Activated CD8-positive, alpha-beta memory T cell treated with anti-CD3 and anti-CD28 coated beads, Interleukin-2, amount 10 ng/mL, durations not matched to agents 7 days and 5 days (primary cell): ENCODE measurements at places on chromosomes 2 and 18. TPM values are rescaled to one million over a fixed set of nuclear protein-coding genes. Genes with fewer than 3 reads are reported as not detected.

- no peaks in the 10 kb centered on the region for H3K27me3 ChIP-seq
- no peak for DNase-seq
- no peak overlapping the region for H3K27ac ChIP-seq
- peaks cover 19% of the 10 kb centered on the region for H3K4me1 ChIP-seq
- no peak overlapping the region for H3K4me3 ChIP-seq
Observed at GRCh38 chr2:136248242-136248641, 130.3 kb upstream of the CXCR4 start.

DNA sequence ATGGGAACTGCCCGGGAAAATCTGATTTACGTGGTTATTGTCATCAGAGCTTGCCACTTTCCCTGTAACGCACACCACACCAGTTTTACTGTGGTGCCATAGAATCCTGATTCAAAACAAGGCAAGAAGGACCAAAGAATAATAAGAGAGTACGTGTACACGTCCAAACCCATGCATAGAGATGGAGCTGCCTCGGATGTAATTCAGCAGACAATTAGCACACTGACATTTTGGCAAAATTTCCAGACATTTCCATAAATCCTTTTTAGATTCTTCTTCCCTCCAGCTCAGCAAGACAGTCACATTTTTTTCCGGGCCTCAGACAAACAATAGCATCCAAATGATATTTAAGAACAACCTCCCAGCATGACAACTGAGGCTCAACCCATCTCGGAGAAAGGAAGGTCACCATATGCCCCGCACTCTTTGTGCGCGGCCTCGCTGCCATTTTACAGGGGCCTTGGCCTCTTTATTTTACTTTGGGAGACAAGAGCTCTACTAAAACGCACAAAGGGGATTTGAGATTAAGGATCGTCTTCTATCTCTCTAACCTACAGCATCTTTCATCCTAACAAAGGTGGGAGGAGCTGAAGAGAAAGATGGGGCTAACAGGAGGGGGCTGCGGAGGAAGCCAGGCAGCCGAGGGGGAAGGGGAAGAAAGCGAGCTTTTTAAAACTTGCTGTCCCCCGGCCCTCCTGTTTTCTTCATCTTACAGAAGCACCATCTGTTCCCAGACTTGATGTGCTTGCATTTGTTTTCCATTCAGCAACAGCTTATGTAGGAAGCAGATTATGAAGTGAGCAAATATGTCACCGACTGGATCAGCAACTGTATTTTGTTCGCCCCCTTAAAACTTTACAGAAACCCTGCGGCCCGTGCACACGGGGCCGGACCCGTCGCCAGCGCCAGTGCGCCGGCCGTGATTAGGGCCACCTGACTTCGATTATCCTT is 61.0 kb downstream of the CDCA7 start:
- no peak for DNase-seq
- H3K27ac ChIP-seq = no peak overlapping the region
- no peak overlapping the region for H3K4me3 ChIP-seq
- no peaks in the 10 kb centered on the region for H3K36me3 ChIP-seq
- no peaks in the 10 kb centered on the region for H3K4me1 ChIP-seq
- H3K27me3 ChIP-seq = peaks cover 33% of the 10 kb centered on the region

DNA sequence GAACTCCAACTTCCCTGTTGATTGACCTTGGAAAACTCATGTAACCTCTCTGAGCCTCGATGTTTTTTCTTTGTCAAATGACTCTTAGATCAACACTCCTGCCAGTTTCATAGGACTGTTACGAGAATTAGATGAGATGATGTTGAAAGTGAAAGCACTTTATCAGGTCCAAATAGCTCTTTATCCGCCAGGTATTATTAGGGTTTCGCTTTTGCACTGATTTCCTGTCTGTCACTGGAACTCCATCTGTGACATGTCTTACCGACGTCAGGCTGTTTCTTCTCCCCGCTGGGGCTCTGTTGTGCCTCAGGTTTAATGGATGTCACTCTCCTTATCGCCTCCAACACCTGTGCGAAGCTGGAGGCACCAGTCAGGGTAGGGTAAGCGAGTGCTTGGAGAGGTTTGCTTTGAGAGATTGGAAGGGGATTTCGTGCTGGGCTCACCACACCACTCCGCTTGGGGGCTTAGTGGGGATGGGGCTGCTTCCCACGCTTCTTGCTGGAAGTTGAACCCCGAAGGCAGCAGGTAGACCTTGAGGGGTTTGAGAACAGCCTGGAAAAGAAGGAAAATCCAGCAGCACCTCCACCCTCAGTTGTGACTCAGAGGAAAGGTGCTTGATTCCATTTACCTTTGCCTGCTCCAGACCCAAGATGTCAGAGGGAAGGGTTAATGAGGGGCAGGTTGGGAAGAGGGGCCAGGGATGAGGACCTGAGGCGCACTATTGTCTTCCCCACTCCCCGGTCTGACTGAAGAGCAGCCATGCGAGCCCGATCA is 4.3 kb downstream of the GAD1 start:
- DNase-seq = no peak
- peak overlapping the region; percentile 51 for H3K4me3 ChIP-seq
- peaks cover 2% of the 10 kb centered on the region for H3K36me3 ChIP-seq
- peaks cover 44% of the 10 kb centered on the region for H3K4me1 ChIP-seq
- H3K27ac ChIP-seq = no peak overlapping the region

DNA sequence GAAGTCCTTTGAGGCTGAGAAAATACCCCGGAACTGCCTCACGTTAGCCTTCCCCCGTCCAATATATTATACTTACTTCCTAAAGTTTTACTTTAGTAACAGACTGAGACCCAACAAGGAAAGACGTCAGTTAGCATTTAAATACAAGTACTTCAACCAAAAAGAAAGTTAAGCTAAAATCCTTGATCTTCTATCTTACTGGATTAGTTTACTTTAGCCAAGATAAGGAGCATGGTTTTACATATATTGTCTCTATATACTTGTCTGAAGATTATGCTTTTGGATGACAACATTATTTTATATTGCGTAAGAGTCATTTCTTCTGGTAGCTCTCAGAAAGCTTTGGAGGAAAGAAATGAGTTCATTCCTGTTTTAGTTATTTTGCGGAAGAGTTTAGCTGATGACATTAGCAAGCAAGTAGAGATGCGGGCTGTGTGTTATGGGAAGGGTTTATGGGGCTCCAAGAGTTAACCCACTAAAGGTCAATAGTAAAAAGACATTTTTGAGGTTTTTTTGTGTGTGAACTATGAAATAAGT is 532.9 kb downstream of the ZNF516 start:
- H3K27ac ChIP-seq = no peak overlapping the region
- H3K4me1 ChIP-seq = no peaks in the 10 kb centered on the region
- no peaks in the 10 kb centered on the region for H3K27me3 ChIP-seq
- DNase-seq = no peak
- H3K4me3 ChIP-seq = no peak overlapping the region
- no peaks in the 10 kb centered on the region for H3K36me3 ChIP-seq

- DNase-seq = no peak
- H3K27me3 ChIP-seq = no peaks in the 10 kb centered on the region
- H3K4me3 ChIP-seq = no peak overlapping the region
- H3K27ac ChIP-seq = no peak overlapping the region
- H3K36me3 ChIP-seq = peaks cover 16% of the 10 kb centered on the region
- H3K4me1 ChIP-seq = no peaks in the 10 kb centered on the region
Observed at GRCh38 chr2:215367662-215368492, 56.0 kb downstream of the ATIC start.

GRCh38 chr2:160289126-160289525 is 89.1 kb upstream of the ITGB6 start:
- H3K27me3 ChIP-seq = no peaks in the 10 kb centered on the region
- DNase-seq = no peak

GRCh38 chr18:76709659-76710645 is 112.4 kb upstream of the ZNF236 start:
- DNase-seq = peak; percentile 71
- no peak overlapping the region for H3K4me3 ChIP-seq
- peaks cover 6% of the 10 kb centered on the region for H3K27me3 ChIP-seq
- peak overlapping the region; percentile 30 for H3K27ac ChIP-seq
- H3K4me1 ChIP-seq = peaks cover 2% of the 10 kb centered on the region
- no peaks in the 10 kb centered on the region for H3K36me3 ChIP-seq

- H3K36me3 ChIP-seq = no peaks in the 10 kb centered on the region
- DNase-seq = peak; percentile 72
- peak overlapping the region; percentile 6 for H3K4me3 ChIP-seq
- H3K4me1 ChIP-seq = peaks cover 18% of the 10 kb centered on the region
Observed at GRCh38 chr2:26740890-26741302, 23.2 kb upstream of the SLC35F6 start.

POU3F3 gene
- total RNA-seq = not detected

DNA sequence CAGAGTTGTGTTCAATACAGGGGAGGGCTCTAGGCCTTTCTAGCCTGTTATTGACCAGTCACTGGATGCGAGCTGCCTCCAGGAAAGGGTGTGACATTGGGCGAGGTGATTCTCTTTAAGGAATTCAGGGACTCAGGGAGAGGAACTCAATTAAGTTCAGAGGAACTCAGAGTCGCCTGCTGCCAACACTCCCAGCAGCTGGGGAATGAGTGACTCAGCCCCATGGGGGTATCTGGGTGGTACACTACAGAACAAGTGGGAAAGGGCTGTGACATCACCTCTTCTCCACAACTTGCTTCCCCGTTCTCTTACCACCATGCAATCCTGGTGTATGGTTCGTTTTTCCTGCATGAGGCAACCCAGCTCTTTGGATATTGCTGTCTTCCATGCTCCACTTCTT is 50.4 kb upstream of the CYRIA start:
- no peak overlapping the region for H3K27ac ChIP-seq
- no peak for DNase-seq
- no peaks in the 10 kb centered on the region for H3K4me1 ChIP-seq
- no peaks in the 10 kb centered on the region for H3K27me3 ChIP-seq

ANKRD30B gene
- not detected for total RNA-seq

DNA sequence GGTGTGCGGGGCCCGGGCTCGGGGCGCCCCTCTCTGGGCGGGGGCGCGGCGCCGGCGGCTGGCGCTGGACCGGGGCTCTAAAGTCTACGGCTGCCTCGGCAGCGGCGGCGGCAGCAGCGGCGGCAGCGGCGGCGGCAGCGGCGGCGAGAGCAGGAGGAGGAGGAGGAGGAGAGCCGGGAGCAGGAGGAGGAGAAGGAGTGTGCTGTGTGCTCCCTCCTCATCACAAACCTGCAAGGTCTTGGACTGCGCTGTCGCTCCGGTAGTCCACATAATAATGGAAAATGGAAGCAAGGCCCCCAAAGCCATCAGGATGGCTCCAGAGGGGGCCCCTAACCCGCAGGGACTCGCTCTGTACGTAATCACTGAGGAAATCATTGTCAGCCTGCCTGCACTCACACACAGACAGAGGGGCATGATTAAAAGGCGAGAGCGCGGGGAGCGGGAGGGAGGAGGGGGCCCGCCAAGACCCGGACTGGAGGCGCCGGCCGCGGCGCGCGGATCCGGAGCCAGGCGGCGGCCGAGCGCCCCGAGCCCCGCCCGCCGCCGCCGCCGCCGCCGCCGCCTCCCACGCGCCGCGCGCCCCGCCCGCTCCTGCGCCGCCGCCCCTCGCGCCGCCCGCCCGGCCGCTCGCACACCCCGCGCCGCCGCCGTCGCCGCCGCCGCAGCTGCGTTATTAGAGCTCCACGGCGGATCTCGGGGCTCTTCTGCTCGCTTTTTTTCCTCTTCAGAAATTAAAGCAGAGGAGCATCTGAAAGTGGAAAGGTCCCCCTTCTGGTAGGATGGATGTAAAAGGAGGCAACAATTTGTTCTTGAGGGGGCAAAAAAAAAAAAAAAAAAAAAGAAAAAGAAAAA is at the start of gene ZNF521:
TSS of gene ZNF521 (minus strand) at position 390 of the 852 bp plus-strand sequence. CDS start 1,220 bp downstream, outside the sequence.
- H3K4me3 ChIP-seq = peak within 1 kb of the TSS; percentile 55
- H3K36me3 ChIP-seq = peaks cover 4% of the 10 kb centered on the region
- H3K27me3 ChIP-seq = peaks cover 68% of the 10 kb centered on the region
- no peak within 1 kb of the TSS for H3K27ac ChIP-seq

- no peaks in the 10 kb centered on the region for H3K4me1 ChIP-seq
- peaks cover 79% of the 10 kb centered on the region for H3K36me3 ChIP-seq
- H3K27ac ChIP-seq = no peak overlapping the region
- no peaks in the 10 kb centered on the region for H3K27me3 ChIP-seq
Observed at GRCh38 chr18:50924372-50924771, 43.5 kb upstream of the ELAC1 start.
